ENCODE measurements at places on chromosomes 5 and 9. TPM values are rescaled to one million over a fixed set of nuclear protein-coding genes. Genes with fewer than 3 reads are reported as not detected.

The GAS1 gene
- 6.6 TPM for total RNA-seq

DNA sequence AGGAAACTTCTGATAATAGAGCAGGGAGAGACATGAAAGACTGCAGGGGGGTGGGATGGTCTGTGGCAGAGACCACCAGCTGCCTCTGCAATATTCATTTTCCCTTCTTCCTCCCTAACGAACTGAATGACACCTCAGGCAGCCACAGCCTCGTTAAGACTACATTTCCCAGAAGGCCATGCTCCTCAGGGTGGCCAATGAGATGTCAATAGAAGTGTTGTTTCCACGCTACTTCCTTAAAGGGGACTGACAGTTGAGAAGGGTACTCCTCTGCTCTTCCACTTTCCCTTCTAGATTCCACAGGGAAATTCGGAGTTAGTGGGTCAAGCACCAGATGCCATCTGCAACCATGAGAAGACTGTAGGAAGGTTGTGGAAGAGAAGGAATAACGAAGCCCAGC, 52.0 kb upstream of the DAPK1 start:
- no peak for DNase-seq

DNA sequence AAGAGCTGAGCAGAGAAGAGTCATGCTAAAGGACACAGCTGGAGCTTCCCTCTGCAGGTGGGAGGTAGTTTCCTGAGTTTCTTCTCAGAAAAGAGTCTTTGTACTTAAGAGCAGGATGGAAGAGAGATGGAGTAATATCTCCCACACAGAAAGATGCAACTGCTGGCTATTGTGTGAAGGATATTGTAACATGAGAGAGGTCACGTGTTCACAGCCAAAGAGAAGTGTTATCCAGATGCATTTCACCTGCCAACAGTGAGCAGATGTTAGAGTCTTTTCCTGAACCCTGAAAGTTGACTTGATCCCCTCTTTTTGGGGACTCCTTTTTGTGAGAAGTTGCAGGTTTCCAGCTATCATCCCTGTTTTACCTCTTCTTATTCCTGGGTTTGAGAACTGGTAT, 14.0 kb upstream of the TRIO start:
- no peak for DNase-seq

DNA sequence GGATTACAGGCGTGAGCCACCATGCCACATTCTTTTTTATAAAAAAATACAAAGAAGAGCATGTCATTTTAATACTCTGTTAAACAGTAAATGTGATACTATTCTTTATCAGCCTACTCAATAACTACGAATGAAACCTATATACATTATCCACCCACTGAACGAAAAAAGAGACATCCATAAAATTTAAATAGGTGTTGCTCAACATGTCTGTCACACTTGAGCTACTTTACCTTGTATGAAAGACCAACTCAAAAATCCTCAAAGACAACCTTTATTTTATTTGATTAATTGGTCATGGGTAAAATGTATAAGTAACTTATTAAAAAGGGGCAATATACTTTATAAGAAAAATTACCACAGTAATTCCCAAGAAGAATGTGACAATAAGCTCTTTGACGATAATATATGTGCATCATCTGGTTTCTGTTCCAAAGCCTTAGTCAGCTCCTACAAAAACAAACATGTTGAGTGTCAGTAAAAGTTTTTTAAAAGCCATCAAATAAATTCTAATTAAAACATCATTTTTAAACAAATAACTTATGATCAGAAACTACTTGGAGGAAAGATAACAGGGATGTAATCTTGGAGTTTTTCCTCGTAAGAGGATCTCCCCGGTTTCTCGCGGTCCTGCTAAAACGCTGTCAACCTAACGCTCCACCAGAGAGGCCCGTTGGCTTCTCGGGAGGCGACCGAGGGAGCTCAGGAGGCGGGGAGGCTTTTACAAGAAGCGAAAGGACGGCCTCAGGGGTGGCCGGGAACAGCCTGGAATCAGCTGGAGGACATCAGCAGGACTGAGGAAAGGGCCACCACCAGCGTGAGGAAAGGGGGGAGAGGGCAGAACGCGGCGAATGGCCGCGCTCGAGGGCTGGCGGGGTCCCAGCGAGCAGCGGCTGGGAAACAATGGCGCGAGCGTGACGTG, 13.5 kb upstream of the ANKRD18B start:
- peak; percentile 54 for DNase-seq

DNA sequence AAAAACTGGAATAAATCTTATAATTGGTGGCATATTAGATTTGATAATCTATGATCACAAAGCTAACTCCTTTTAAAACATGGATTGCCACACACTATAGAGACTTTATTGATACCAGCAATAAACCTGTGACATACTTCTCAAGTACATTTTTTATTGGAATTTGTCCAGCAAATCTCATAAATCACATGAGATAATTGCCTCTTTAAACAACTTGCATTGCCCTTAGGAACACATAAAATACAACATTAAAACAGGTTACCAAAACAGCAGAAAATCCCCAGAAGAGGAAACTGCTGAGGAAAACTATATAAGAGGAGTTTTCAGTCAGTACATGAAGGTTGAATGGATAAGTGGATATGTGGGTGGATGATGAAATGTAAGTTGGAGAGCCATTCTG, 124.6 kb downstream of the SNCAIP start:
- no peak for DNase-seq

DNA sequence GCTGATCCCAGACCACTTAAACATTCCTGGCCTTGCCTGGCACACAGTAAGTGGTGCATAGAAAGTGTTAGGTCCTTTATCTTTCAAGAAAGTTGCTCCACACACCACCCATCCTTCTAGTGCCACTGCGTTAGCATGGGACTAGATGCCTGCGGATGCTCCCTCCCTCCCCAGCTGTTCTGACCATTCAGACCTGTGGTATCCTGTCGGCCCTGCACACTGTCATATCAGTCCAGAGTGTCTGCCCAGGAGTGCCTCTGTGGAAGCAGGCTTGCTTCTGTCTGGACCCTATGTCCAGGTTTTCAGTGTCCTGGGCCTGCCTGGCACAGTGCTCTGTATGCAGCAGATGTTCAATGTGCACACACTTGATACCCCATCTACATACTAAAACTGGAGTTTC, 38.3 kb upstream of the SMU1 start:
- DNase-seq, result no peak

DNA sequence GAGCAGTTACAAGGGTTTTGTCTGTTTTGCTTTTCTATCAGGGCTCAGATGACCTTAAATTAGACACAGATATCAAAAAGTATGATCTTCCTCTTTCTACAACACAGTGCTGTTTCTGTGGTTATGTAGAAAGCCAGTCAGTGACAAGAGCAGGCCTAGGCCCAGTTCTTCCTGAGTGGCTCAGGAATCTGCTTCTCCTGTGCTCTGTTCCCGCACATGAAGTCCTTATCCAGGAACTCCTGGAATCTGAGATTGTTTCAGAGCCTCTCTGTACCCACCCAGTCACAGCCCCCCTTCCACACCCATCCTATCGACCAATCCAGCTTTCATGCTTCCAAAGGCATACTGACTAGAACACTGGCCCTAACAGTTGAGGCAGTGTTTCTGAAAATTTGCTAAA, 40.4 kb upstream of the SMU1 start:
- no peak for DNase-seq

- no peak for DNase-seq
Measured at GRCh38 chr9:98584059-98584458, 124.7 kb downstream of the GABBR2 start.

- DNase-seq, result no peak
Measured at GRCh38 chr5:38451074-38451725, 105.2 kb downstream of the LIFR start.

DNA sequence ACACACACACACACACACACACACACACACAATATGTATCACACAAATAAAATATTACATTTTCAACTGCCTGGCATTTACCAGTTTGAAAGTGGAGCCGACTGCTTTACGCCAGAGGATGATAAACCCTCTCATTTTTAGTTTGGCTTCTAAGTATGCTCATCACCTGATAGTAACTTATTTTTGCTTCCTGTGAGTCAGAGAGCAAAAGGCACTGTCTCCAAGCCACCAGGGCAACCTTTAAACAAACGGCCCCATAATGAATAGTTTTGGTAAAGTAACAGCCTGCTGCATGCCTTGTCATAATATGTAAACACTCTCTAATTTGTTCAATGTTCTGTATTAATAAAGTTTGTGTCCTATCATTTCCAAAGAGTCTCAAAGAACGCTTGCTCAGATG, 26.9 kb downstream of the KLF4 start:
- peak; percentile 61 for DNase-seq

- DNase-seq, result no peak
Measured at GRCh38 chr5:85972539-85972938, 645.2 kb upstream of the COX7C start.

The ZSWIM6 gene
- 3.8 TPM for total RNA-seq

GRCh38 chr5:72835633-72836032, 19.2 kb downstream of the TNPO1 start:
- DNase-seq, result no peak

DNA sequence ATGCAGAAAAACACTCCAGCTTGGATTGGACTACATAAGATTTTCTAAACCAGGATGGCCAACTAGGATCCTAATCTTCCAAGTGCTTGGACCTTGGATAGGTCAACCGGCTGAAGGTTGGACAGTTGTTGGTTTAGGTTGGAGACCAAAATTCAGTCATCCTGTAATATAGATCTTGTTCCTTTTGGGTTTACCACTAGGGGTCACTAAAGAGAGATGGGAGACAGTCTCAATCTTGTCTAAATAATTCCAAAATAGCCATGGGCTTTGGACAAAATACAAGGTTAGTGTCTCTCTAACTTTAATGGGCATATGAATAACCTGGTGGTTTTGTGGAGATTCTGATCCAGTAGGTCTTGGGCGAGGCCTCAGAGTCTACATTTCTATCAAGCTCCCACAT, 148.7 kb upstream of the ERCC6L2 start:
- peak; percentile 45 for DNase-seq

The C5orf52 gene
- not detected for total RNA-seq

The SPINK13 gene
- total RNA-seq, result not detected

- DNase-seq, result no peak
Measured at GRCh38 chr9:4334410-4334813, 34.5 kb upstream of the GLIS3 start.

The CCNI2 gene
- not detected for total RNA-seq

GRCh38 chr9:109789556-109789955, 9.6 kb downstream of the PALM2AKAP2 start:
- no peak for DNase-seq

DNA sequence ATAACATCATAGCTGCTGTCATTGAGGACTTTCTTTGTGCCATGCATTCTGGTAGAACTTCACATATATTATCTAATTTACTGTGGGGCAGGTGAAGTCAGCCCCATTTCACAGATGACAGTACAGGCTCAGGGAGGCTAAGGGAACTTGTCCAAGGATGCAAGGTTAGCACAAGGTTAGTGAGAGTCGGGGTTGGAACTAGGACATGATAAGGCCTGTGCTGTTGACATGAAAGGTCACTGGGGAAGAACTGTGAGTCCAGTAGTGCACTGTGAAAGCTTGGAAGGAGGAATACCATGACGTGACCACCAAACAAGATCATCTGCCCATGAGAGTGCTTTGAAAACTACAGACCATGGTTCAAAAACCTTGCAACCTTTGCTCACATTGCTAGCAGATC, 26.7 kb downstream of the FRMPD1 start:
- DNase-seq, result no peak

- DNase-seq, result no peak
Measured at GRCh38 chr5:91145333-91145620, 237.8 kb downstream of the ARRDC3 start.

GRCh38 chr5:80238778-80239679, 16.8 kb downstream of the SERINC5 start:
- peak; percentile 73 for DNase-seq

The SMIM33 gene
- not detected for total RNA-seq

GRCh38 chr5:146877783-146878475, 628 bp downstream of the PPP2R2B start:
- peak; percentile 8 for DNase-seq

The LURAP1L gene
- 10.6 TPM for total RNA-seq

The ACOT12 gene
- not detected for total RNA-seq

The ISCA1 gene
- total RNA-seq, result 54.7 TPM

GRCh38 chr9:36146651-36147050, 10.1 kb downstream of the GLIPR2 start:
- DNase-seq, result no peak

DNA sequence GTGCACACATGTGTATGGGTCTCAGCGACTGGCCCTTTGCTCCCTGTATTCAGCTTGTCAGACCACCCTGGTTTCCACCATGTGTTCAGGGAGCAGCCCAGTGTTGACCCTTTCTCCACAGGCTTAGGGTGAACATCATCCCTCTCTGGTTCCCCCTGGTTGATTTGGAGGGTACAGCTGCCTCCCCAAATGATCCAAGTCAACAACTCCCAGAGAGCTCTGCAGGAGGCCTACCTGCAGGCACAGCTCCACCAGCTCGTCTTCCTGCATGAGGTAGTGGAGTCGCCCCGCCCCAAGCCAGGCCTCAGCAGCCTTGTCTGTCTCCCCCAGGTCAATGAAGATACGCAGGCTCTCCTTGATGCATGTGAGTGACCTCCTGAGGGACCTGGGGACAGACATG, 50.5 kb downstream of the SH3TC2 start:
- no peak for DNase-seq

The PCDHB4 gene
- 0.21 TPM for total RNA-seq

- no peak for DNase-seq
Measured at GRCh38 chr5:34742061-34742460, 85.9 kb downstream of the RAI14 start.

- peak; percentile 18 for DNase-seq
Measured at GRCh38 chr5:73867345-73868335, 241.6 kb downstream of the ARHGEF28 start.

GRCh38 chr9:129459547-129460322, 161.2 kb downstream of the C9orf50 start:
- DNase-seq, result no peak

The SPINK4 gene
- 4.5 TPM for total RNA-seq

The CEP72 gene
- 4.8 TPM for total RNA-seq

- no peak for DNase-seq
Measured at GRCh38 chr9:127405344-127406125, 8.6 kb downstream of the SLC2A8 start.

The PLPP7 gene
- not detected for total RNA-seq

- no peak for DNase-seq
Measured at GRCh38 chr9:102519423-102519822, 475.7 kb upstream of the CYLC2 start.

GRCh38 chr9:101480386-101480785, 44.8 kb upstream of the ALDOB start:
- DNase-seq, result no peak

The BTNL9 gene
- total RNA-seq, result not detected

- no peak for DNase-seq
Measured at GRCh38 chr5:110055302-110055701, 365.6 kb downstream of the MAN2A1 start.

GRCh38 chr5:72770266-72770665, 46.2 kb upstream of the TNPO1 start:
- DNase-seq, result no peak

- DNase-seq, result no peak
Measured at GRCh38 chr9:84419031-84419602, 78.6 kb upstream of the SLC28A3 start.

GRCh38 chr9:90449213-90449925, 193.3 kb downstream of the DIRAS2 start:
- no peak for DNase-seq

The ZER1 gene
- 12.4 TPM for total RNA-seq

GRCh38 chr5:75614176-75614575, 2.9 kb downstream of the ANKDD1B start:
- DNase-seq, result no peak

Measured in H4 (cell line).